ENCODE measurements at places on chromosomes 4 and X.

DNA sequence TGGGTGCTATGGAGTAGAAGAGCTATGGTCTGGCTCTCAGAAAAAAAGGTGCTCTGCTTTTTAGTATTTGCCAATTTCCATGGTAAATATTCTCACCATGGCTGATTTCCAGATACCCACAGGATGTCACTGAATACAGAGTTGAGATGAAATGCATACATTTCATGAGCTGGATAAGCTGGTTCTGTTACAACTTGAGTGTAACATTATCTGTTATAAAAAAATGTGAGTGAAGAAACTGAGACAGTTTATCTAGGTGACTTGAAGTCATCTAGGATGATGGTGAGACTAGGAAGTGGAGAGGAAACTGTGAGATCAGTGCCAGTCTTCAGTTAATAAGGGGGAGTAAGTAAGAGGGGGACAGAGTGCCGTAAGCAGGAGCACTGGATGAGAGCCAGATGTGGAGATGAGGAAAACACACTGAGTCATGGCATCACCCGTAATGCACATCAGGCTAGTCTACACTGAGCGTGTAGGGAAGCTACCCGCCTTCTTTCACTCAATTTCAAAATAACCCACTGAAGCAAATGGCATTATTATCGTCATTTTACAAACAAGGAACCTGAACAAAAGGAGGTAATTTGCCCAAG lies 5.0 kb downstream of the HPSE start:
- H3K27me3 ChIP-seq, result peaks cover 2% of the 10 kb centered on the region
- no peak overlapping the region for H3K27ac ChIP-seq
- peaks cover 11% of the 10 kb centered on the region for H3K4me1 ChIP-seq

- H3K4me3 ChIP-seq, result no peak overlapping the region
- no peaks in the 10 kb centered on the region for H3K4me1 ChIP-seq
- H3K36me3 ChIP-seq, result no peaks in the 10 kb centered on the region
Observed at GRCh38 chrX:70196961-70197720, 19.9 kb downstream of the DGAT2L6 start.

DNA sequence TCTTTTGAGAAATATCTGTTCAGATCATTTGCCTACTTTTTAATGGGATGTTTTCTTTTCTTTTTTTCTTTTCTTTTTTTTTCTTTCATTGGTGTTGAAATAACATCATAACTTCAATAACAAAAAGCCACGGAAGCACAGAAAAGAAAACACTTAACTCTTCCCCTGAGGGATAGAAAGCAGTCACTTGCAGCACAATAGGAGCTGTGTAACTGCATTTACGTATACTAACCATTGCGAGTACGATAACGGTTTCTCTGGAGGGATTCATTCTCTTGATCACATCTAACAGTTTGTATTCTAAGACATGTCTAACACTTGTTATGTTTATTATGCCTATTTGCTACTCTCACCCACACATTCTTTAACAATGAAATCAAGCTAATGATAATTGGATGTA lies 27.3 kb downstream of the C4orf46 start:
- H3K4me3 ChIP-seq, result no peak overlapping the region
- no peaks in the 10 kb centered on the region for H3K27me3 ChIP-seq
- H3K4me1 ChIP-seq, result no peaks in the 10 kb centered on the region
- no peak for DNase-seq
- H3K36me3 ChIP-seq, result no peaks in the 10 kb centered on the region
- no peak overlapping the region for H3K27ac ChIP-seq

DNA sequence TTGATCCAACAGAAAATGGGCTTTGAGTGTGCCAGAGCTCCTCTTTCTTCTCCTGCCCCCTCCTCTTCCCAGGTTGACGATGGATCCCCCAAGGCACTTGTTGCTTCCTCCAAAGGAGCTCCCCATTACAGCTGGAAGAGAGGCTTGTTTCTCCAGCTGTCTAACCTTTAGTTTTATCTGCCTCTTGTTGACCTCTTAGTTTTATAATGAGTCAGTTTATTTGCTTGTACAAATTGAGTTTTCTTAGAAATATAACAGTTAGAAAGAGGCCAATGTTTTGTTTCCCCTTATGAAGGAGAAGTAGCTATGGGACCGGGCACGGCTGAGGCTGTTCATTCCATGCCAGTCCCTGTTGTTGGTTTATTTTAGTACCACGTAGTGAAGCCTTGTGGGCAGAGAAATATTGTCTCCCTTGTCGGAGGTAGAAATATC lies 158.2 kb downstream of the SPRY1 start:
- no peaks in the 10 kb centered on the region for H3K27me3 ChIP-seq
- no peak for DNase-seq
- H3K4me3 ChIP-seq, result no peak overlapping the region
- no peak overlapping the region for H3K27ac ChIP-seq

DNA sequence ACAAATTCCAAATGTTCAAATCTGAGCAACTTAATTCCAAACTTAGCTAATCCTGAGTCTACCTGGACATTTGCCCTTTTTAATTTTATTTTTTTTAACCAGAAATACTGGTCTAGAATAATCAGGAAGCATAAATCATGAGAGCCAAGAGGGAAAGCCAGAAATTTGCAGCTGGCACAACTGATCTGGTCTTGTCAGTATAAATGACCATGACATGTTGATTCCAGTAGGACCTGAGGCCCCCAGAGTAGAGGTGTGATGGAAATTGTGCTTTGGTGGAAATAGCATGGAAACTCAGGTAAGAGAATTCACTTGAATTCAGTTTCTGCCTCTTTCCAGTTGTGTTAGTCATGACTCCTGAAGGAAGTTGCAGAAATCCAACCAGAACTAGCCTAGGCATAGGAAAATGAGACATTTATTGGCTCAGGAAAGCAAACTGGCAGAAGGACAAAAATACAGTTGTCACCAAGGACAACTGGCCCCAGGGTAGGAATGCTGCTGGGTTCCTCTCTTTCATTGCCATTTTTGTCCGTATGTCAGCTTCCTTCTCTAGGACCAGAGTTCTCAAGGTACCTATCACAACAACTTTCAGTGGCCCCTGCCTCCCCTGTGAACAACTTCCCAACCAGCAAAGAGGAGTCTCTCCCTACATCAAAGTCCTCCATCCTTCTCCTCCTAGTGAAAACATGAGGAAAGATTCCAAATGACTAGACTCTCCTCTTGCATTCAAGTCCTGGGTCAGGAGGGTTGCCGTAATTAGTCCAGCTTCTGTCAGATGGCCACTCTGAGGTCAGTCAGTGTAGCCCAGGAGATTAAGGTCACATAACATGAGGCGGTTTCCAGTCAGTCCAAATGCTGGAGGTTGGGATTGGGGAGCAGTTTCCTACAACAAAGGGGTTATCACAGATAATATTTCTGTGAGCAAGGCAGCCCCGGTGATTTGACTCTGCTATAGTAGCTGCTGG lies 29.3 kb upstream of the MYOZ2 start:
- H3K36me3 ChIP-seq, result no peaks in the 10 kb centered on the region
- no peaks in the 10 kb centered on the region for H3K27me3 ChIP-seq
- no peak for DNase-seq
- H3K27ac ChIP-seq, result no peak overlapping the region
- H3K4me1 ChIP-seq, result no peaks in the 10 kb centered on the region

DNA sequence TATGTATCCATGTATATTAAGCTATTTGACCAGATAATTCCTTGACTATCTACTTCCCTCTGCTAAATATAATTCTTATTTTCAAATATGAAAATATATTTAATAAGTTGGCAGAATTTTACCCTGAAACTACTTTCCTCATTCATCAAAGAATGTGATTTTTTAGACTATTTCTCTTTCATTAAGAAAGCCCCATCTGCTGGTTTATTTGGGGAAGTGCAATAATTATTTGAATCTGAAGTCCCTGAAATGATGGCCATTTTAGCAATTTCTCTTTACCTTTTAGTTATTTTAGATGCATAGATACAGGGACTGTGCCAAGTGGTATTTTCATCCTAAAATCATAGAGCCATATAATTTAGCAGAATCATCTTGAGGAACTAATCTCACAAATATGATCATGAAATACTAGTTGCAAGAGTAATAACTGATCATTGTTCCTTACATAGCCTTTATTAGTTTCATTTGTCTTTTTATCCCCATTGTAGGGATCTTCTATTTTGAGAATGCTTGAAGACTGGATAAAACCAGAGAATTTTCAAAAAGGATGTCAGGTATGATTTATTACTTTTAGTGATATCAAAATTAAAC lies 39.0 kb downstream of the ENPEP start:
- no peaks in the 10 kb centered on the region for H3K4me1 ChIP-seq
- H3K36me3 ChIP-seq, result no peaks in the 10 kb centered on the region
- DNase-seq, result no peak
- no peak overlapping the region for H3K4me3 ChIP-seq
- no peaks in the 10 kb centered on the region for H3K27me3 ChIP-seq

DNA sequence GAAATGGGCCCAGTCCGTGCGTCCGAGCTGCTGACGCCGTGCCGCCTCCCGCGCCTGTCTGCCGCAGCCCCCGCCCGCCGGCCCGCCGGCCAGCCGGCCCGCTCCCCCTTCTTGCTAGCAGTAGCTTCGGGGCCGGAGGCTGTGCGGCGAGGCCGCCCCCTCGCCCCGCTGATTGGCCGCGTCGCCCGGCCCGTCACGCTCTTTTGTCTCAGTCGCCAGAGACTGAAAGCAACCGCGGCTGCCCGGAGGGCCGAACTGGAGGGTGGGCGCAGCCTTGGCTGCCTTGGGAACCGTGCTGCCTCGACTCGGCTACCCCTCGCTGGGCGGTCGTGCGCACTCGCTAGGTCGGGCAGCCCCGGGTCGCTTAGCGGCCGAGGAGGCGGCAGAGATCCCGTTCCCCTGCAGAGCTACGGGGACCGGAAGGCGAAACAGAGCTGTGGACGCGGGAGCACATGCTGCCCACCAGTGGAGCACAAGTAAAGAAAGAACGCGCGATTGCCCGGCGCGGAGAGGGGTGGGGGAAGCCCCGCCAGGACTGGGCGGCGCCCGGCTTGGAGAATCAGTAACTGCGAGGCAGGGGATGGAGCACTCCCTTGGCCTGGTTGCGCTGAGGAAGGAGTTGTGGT lies at the start of gene ZCCHC18:
TSS of gene ZCCHC18 (plus strand) at position 198 of the 626 bp plus-strand sequence. CDS start 1,589 bp downstream, outside the sequence.
- H3K4me1 ChIP-seq, result peaks cover 53% of the 10 kb centered on the region
- no peaks in the 10 kb centered on the region for H3K27me3 ChIP-seq
- H3K36me3 ChIP-seq, result no peaks in the 10 kb centered on the region
- DNase-seq, result peak; percentile 23

GRCh38 chr4:77193046-77193445 lies 36.0 kb downstream of the CCNG2 start:
- H3K27me3 ChIP-seq, result no peaks in the 10 kb centered on the region
- H3K36me3 ChIP-seq, result no peaks in the 10 kb centered on the region
- peak overlapping the region; percentile 2 for H3K27ac ChIP-seq
- peaks cover 17% of the 10 kb centered on the region for H3K4me1 ChIP-seq

DNA sequence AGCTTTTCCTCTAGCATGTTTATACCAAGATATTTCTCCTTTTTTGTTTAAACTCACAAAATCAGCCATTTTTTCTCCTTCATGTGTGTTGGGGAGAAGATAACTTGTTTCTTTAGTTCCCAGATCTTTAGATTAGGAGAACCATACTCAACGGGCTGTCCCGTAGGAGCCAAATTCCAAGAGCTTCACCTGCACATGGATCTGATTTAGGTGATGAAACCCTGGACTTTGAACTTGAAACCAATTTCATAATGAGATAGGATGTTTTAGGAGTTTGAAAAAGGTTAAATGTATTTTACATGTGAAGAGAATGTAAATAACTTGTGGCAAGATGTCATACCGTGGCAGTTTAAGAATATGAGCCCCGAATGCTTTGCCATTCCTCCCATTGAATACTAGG lies 280.0 kb upstream of the PCDH18 start:
- DNase-seq, result no peak
- no peaks in the 10 kb centered on the region for H3K36me3 ChIP-seq
- no peak overlapping the region for H3K27ac ChIP-seq
- H3K4me3 ChIP-seq, result no peak overlapping the region

- H3K36me3 ChIP-seq, result no peaks in the 10 kb centered on the region
- H3K4me1 ChIP-seq, result no peaks in the 10 kb centered on the region
- H3K27ac ChIP-seq, result no peak overlapping the region
- no peaks in the 10 kb centered on the region for H3K27me3 ChIP-seq
Observed at GRCh38 chr4:92339676-92340075, 35.9 kb downstream of the GRID2 start.

GRCh38 chrX:111264385-111264784 lies 5.9 kb downstream of the CAPN6 start:
- no peak overlapping the region for H3K4me3 ChIP-seq
- no peak overlapping the region for H3K27ac ChIP-seq
- no peaks in the 10 kb centered on the region for H3K27me3 ChIP-seq

DNA sequence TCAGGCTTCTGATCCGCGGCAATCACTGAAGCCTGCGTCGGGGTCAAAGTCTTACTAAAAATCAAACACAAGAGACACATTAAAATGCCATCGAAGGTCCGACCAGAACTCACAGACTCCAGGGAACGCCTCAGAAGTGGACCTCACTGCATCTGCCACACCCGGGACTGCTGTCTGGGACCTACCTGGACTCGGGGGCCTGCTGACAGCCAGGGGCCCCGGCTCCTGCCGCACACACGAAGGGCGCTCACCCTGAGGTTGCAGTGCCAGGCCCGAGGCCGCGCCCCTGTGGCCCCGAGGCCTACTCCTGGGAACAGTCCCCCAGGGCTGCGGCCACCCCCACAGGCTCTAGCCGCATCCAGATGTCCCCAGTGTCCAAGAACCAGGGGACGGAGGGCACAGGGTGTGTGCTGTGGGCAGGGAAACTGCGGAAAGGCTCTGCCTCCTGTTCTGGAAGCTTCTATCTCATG lies 7.4 kb downstream of the CTBP1 start:
- H3K27ac ChIP-seq, result no peak overlapping the region
- DNase-seq, result no peak
- H3K4me1 ChIP-seq, result peaks cover 6% of the 10 kb centered on the region
- H3K4me3 ChIP-seq, result no peak overlapping the region
- no peaks in the 10 kb centered on the region for H3K27me3 ChIP-seq

DNA sequence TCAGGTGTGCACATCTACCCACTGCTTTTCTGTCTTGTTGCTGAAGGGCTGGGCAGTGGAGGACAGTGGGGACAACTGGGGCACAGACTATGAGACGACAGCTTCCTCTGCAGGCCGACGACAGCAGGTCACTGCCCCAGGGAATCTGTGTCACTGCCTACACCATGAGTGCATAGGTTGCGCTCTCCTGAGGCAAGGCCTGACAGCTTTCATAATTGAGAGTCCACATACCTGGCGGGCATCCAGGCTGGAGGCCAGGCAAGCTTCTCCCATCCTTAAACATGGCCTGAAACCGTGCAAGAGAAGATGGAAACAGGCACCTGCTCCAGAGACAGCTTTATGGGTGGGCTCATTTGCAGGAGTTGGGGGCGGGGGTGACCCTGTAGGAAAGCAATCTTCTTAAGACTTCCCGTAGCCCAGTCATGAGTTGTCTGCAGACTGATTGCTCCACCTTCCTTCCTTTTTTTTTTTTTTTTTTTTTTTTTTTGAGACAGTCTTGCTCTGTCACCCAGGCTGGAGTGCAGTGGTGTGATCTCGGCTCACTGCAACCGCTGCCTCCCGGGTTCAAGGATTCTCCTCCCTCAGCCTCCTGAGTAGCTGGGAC lies 2.9 kb downstream of the ANOS1 start:
- no peak overlapping the region for H3K27ac ChIP-seq
- no peaks in the 10 kb centered on the region for H3K36me3 ChIP-seq
- no peak overlapping the region for H3K4me3 ChIP-seq
- H3K27me3 ChIP-seq, result peaks cover 2% of the 10 kb centered on the region

- DNase-seq, result no peak
- no peaks in the 10 kb centered on the region for H3K27me3 ChIP-seq
- no peak overlapping the region for H3K4me3 ChIP-seq
- peak overlapping the region; percentile 52 for H3K27ac ChIP-seq
- peaks cover 43% of the 10 kb centered on the region for H3K4me1 ChIP-seq
Observed at GRCh38 chr4:40254608-40255392, 58.0 kb downstream of the RHOH start.
